ENCODE measurements at places on chromosomes 12 and 14.

- no peak for DNase-seq
These were observed 13.7 kb downstream of the COA8 start for GRCh38 chr14:103576371-103577024.

- DNase-seq = no peak
These were observed 321.9 kb upstream of the RTL1 start for GRCh38 chr14:101225157-101226152.

DNA sequence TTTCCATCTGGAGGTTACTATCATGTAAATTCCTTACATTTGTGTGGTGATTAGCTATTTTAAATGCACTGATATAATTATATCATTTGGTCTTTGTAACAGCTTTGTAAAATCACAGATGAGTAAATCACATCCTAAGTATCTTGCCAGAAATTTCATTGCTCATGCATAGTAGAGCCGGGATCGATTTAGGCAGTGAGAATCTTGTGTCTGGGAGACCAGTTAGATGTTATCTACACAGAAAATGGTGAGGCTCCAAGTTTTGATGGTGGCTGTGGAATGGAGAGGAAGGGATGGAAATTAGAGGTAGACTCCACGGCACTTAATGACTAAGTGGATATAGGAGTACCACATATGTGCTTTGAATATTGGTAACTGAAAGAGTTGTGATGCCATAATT, 156.3 kb downstream of the MSRB3 start:
- DNase-seq = no peak

DNA sequence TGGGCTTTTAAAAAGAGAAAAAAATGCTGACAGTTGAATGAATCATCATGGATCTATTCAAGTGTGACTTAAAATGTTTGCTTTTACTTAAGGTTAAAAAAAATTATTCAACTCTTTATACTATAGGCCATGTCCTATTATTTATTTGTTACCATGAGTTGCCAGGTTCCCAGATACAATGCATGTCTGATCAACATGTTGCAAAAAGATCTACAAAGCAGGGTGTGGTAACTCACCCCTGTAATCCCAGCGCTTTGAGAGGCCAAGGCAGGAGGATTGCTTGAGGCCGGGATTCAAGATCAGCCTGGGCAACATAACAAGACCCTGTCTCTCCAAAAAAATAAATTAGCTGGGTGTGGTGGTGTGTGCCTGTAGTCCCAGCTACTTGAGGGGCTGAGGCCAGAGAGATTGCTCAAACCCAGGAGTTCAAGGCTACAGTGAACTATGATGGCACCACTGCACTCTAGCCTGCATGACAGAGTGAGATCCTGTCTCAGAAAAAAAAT, 460.8 kb downstream of the BCAT1 start:
- no peak for DNase-seq

- DNase-seq = no peak
These were observed 204.6 kb upstream of the PLXNC1 start for GRCh38 chr12:93943780-93944179.

GRCh38 chr12:12201274-12201758, 65.5 kb downstream of the LRP6 start:
- no peak for DNase-seq

DNA sequence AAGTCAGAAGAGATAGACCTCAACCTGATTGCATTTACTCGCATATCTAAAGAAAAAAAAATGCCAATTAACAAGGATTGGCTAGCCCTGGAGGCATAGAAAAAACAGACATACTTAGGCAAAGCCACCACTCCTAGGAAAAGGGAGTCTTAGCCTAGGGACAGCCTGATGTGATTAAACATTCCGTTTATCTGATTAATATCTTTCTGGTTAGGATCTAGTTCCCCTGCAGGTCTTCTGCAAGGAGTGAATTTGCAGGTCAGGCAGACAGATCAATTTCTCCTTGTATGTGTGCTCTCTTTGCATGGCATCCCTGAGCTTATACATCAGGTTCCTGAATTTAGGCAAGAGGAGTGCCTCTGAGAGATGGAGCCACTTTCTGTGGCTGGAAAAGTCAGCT, 70.5 kb downstream of the ESRRB start:
- DNase-seq = no peak

GRCh38 chr14:52399921-52400595, 85.9 kb downstream of the PTGER2 start:
- DNase-seq = no peak

GRCh38 chr12:123867141-123867540, 105.0 kb downstream of the DNAH10 start:
- DNase-seq = no peak

- no peak for DNase-seq
These were observed 263.8 kb downstream of the APAF1 start for GRCh38 chr12:98908866-98909265.

All from activated effector memory CD4-positive, alpha-beta T cell treated with anti-CD3 and anti-CD28 coated beads, Interleukin-2, amount 50 U/mL, for 16 hours (primary cell).